Pons (tissue), 1 donor: ENCODE measurements at places on chromosomes 6 and 20.

DNA sequence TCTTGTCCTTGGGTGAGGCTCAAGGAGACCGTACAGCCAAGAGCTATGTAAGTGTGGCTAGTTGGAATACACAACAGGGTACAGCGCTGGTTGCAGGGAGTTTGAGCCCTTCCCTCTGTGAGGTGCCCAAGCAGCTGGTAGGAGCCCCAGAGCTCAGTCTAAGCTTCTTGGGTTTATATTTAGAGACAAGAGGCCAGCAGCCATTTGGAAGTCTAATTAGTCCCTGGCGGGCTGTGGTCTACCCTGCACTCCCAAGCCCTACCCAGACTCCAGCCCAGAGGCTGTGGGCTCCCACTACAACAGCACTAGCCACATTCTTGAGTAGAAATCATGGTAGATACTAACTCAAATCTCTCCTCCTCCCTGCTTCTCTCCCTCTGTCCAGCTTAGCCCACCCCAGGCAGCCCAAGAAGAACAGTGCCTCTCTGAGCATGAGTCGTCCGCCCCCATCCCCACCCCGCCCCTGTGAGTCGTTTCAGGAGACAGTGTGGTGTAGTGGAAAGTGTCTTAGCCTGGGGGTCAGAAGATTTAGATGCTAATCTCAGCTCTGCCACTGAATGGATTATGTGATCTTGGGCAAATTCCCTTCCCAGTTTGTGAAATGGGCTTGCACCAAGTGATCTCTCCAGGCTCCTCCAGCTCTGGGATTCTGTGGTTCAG lies 37.8 kb downstream of the EIF2S2 start:
- no peak for DNase-seq

DNA sequence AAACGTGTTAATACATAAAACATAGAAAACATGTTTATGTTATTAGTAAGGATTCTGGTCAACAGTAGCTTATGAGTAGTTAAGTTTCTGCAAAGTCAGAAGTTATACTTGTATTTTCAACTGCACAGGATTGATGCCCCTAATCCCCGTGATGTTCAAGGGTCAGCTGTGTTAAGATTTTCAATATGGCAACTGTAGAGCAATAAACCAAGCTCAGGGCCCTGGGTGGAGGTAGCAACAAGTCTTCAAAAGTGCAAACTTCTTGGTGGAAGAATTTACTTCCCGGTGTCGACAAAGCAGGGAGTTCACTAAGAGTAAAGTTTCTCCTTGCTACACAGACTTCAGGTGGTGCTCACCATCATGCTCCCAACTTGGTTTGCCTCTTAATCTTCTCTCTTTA lies 4.1 kb upstream of the BCAS1 start:
- no peak for DNase-seq

GRCh38 chr6:54288474-54288873 lies 19.8 kb upstream of the TINAG start:
- no peak for DNase-seq

DNA sequence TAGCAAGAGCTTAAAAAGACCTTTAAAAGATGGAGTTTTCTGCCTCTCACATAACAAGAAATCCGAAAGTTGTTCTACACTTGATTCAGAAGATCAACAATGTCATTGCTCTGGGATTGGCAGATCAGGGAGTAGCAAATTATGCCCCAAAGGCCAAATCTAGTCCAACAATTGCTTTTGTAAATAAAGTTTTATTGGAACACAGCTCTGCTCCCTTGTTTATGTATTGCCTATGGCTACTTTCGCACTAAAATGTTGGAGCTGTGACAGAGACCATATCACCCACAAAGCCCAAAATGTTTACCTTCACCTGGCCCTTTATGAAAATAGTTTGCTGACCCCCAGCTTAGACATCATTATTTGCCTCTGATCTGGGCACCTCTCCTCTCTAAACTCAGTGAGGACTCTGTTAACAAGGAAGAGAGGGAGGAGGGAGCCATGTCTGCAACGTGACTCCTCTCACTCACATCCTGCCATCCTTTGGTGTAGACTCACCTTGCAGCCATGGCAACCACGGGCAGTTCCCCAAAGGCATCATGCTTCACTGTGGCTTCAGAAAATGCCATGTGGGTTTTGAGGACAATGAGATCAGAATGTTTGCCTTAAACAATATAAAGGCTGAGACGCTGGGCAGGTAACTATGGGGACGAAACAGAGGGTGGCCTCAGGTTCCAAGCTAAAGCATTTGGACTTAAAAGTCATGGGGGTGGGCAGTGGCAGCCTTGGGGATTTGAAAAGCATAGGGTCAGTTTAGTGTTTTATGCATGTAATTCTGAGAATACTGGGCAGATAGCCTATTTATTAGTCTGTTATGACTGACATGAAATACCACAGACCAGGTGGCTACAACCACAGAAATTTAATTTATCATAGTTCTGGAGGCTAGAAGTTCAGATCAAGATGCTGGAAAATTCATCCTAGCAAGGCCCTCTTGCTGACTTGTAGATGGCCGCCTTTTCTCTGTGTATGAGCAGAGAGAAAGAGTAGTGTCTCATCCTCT lies 149.7 kb upstream of the TNFAIP3 start:
- DNase-seq, result no peak

- DNase-seq, result peak; percentile 96
These were observed 157.9 kb downstream of the INSM1 start for GRCh38 chr20:20525756-20526155.

- DNase-seq, result no peak
These were observed 220.7 kb upstream of the NOX3 start for GRCh38 chr6:155676346-155676745.

DNA sequence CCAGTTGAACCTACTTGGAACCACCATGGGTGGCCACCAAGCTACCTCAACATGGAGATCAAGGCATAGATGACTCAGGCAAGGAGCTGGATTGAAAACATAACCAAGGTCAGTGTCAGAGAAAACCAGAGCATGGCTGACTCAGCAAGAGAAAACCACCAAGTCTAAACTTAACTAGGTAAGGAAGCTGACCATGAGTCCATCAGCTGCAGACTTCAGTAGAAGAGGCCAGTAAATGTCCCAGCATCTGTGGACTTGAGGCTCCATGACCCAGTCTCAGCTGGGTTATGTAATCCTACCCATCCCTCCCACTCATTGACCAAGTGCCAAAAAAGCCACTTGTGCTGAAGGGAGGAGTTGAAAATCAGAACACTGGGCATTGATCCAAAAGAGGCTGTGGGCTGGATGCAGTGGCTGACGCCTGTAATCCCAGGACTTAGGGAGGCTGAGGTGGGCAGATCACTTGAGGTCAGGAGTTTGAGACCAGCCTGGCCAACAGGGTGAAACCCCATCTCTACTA lies 93.7 kb upstream of the CBLN4 start:
- no peak for DNase-seq

GRCh38 chr6:161411265-161411944 lies 137.5 kb upstream of the AGPAT4 start:
- no peak for DNase-seq

DNA sequence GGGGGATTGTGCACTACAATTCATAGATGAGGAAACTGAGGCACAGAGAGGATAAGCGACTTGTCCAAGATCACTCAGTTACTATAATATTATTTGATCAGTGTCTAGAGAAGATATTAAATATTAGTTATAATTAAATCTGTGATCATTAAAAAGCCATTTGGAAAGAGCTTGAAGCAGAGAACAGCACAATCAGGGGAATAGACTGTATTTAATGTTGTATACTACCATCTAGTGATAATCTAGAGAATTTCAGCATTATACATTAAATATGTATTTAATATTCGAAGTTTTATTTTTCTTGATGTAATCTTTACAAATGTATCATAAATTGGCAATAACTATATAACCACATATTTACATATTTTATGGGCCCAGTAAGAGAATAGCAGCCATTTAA lies 20.1 kb upstream of the MTCL3 start:
- peak; percentile 40 for DNase-seq

DNA sequence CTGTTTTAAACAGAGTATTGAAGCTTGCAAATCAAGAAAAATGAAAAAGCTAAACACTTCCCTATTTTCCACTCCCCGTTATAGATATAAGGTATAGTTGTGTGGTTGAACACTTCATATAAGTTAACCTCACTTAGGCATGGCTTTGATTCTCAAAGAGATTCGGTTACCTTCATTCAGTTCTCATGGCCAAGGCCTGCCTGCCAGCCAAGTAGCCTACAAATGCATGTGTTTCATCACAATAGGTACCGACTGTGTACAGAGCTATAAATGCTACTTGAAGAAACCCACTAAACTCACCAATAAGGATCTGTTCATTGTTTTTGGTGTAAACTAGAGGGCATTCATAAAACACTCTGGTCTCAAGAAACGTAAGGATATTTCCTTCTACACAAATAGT lies 27.8 kb downstream of the PM20D2 start:
- DNase-seq, result no peak

- DNase-seq, result peak; percentile 97
These were observed 50.9 kb downstream of the KCNS1 start for GRCh38 chr20:45049904-45050471.

- no peak for DNase-seq
These were observed 27.2 kb downstream of the DSE start for GRCh38 chr6:116397914-116398313.

- no peak for DNase-seq
These were observed 80.2 kb upstream of the ASF1A start for GRCh38 chr6:118813775-118814174.

GRCh38 chr6:26053992-26054780 lies 33.0 kb upstream of the HFE start:
- peak; percentile 12 for DNase-seq

- peak; percentile 52 for DNase-seq
These were observed 3.2 kb downstream of the SLC22A23 start for GRCh38 chr6:3453413-3454272.

DNA sequence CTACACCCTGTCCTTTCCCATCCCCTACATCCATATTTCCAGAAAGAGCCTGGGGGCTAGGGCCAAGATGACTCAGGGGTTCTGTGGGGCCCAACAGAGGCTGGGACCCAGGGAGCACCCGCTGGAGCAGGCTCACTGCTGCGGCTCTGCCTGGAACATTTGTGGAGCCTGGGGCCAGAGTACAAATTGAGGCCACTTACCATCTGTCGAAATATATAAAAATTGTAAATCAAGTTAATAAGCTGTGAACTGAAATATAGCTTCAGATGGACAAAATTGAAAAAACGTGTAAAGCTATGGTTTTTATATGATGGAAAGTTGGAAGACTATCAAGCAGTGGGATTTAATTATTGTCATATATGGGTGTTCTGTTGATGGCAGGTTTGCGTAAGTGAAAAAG lies 82.9 kb upstream of the ATXN1 start:
- no peak for DNase-seq

DNA sequence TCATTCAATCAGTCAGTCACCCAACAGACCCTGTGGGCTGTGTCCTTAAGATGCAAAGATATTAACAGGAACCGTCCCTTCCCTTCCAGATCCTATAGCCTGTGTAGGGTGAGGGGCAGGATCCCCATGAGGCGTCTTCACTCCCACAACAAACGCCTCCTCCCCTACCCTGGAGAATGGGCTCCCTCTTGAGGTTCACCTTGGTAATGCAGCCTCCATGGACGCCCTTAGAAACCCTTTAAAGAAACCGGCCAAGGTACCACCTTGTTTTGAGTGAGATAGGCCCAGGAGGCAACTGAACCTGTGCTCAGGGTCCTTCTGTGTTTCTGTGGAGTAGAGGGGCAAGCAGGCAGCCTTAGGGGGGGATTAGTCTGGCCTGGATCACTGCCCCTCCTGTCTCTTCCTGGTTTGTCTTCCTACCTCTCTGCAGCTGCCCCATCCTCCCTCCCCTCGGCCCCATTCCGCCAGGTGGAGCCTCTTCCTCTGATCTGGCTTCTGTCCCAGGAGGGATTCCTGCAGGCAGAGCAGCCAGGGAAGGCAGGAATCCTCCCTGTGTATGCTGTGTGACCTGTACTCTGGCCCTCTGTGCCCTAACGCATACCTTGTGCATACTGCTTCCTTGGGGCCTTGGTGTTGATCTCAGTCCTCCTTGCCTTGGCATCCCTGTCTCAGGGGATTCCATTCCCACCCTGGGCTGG lies 6.6 kb upstream of the GUCA1A start:
- DNase-seq, result peak; percentile 59

DNA sequence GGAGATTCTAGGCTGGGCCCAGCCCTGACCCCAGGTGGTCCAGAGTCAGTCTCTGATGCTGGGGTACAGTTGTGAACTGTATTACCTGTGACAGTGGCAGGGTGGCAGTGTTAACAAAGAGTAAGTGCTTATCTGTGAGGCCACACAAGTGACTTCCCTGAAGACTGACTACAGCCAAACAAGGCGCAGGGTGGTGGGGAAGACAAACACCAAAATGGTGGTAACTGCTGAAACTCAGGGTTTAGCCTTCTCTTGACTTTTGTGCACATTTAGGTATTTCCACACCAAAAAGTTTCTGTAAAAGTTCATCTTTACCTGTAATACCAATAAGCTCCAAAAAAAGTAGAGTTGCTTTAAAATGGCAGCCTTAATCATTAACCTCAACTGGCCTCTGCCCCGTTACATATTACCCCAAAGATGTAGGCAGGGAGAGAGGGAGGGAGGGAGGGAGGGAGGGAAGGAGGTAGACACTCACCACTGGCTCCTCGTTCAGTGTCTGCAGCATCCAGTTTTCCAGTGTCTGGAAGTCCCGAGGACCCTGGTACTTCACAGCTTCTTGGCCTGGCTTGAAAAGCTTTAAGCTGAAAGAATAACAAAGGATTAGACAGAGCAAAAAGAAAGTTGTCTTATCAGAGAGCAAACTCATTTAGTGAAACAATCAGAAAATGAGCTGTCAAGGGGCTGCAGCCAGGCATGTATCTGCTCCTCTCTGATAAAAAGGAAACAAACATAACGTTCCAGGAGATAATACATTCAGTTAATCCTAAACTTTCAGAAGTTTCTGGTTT lies 11.3 kb downstream of the TXNDC5 start:
- peak; percentile 42 for DNase-seq

DNA sequence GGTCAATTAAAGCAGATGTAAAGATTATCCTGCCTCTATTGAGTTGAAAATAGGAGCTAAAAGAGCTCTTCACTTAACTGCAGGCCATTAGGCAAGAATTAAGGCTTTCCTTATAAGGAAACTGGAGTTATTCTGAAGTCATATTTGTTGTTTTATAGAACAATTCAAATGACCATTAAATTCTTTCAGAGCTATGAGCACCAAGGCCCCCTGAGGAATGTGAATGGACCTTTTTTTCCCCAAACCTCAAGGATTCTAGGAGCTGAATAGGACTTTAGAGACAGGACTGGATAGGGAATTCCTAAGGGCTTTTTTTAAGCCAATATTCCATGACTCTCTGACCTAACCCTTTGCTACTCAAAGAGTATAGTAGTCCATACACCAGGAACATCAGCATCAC lies 565.7 kb upstream of the BTBD3 start:
- DNase-seq, result no peak

- no peak for DNase-seq
These were observed 22.6 kb downstream of the GNAS-AS1 start for GRCh38 chr20:58828136-58828535.

- DNase-seq, result no peak
These were observed 7.2 kb downstream of the TGM2 start for GRCh38 chr20:38157635-38158495.

GRCh38 chr6:14092316-14092715 lies 25.3 kb upstream of the CD83 start:
- DNase-seq, result no peak

GRCh38 chr20:51640743-51641142 lies 98.2 kb upstream of the NFATC2 start:
- no peak for DNase-seq
